ENCODE measurements at places on chromosomes 2 and 18.

DNA sequence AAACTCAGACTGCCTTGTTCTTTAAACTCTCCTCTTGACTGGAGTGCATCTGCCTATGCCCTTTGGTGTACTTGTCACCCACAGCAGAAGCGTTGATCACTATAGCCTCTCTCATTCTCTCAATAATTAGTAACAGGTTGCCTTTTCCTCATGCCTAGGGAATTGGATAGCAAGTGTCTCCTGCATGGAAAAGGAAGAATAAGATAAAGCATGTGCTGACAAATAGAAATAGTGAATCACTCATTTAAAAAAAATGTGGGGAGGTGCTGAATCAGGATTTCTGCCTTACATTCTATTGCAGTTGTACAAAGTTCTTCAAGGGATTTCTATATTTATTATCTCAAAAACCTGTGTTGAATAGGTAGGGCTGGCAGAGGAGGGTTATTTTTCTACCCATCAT is 323.0 kb downstream of the TXNL1 start:
- no peak for DNase-seq

GRCh38 chr2:23419171-23420090 is 34.5 kb downstream of the KLHL29 start:
- no peak for DNase-seq

- no peak for DNase-seq
These were observed 106.0 kb downstream of the SETBP1 start for GRCh38 chr18:44786688-44787087.

GRCh38 chr2:218890369-218890768 is 9.7 kb downstream of the WNT10A start:
- no peak for DNase-seq

- DNase-seq: no peak
These were observed 463.4 kb upstream of the ST6GAL2 start for GRCh38 chr2:107349329-107349728.

GRCh38 chr18:23740105-23740830 is 51.0 kb downstream of the LAMA3 start:
- no peak for DNase-seq
